Daoy (cell line): ENCODE measurements at places on chromosomes 12 and 14. TPM values are rescaled to one million over a fixed set of nuclear protein-coding genes. Genes with fewer than 3 reads are reported as not detected.

DNA sequence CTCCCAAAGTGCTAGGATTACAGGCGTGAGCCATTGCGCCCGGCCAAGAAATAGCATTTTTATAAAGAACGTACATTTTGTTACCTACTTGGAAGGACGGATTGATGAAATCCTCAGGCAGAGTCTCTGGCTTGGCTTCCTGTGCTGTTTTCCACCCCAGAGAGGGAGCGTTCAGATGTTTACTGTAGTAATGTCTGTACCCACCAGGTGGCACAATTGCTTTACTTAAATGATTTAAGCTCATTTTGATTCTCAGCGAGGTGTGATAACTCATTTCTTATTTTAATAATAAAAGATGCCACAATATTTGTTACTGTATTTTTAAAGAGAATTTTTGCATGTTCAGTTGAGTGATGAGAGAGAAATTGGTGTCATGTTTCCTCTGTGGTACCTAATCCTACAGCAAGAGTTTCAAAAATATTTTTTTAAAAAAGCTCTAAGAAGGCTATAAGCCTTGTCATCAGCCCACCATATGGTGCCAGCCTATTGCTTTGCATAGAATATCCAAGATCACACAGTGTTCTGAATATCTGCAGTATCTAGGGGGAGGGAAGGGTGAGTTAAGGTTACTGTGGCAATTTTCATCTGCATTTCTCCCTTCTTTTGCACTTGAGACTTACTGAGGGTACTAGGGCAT lies 82.6 kb upstream of the TRAF3 start:
- peak; percentile 61 for DNase-seq

Gene CACNA1C
- total RNA-seq = 0.65 and 1.8 TPM in 2 replicates

- DNase-seq = no peak
These were observed 138.1 kb upstream of the C14orf180 start for GRCh38 chr14:104441275-104442106.

GRCh38 chr12:106345746-106346145 lies 11.8 kb upstream of the POLR3B start:
- peak; percentile 16 for DNase-seq
